ENCODE measurements at places on chromosomes 3 and 15.
A peak's percentile ranks its signal among the peaks of the same experiment; 100 is the strongest.

DNA sequence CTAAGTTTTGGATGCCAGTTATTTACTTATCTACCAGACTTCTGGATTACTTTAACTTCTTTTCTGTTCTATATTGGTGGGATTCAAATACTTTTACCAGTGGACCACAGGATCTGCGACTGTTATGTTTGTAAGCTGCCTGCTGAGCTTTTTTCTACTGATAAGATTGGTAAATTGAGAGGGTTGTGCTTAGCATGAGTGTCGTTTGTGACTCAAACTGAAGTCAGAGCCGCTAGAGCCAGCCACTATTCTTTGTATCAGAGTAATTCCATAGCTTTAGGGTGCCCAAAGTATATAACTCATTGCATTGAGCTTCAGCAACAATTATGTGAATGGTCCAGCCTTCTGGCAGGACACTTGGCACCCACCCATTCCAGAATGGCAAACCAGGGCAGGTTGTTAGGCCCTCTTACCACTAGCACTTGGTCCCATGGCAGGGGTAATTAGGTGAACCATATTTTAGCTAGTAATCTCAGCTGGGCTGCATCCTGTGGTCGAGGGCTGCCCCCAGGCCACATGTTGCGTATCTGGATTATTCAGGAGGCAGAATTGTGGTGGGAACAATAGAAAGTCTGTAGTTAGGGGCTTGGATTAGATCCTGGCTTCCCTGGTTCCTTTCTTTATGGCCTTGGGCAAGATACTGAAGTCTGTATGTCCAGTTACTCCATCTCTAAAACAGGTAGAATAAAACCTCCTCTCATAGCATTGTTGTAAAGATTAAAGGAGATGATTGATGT lies 6.0 kb downstream of the PLCL2 start:
- DNase-seq: no peak

GRCh38 chr3:37996785-37997301 lies 6.3 kb downstream of the VILL start:
- DNase-seq: peak; percentile 85

DNA sequence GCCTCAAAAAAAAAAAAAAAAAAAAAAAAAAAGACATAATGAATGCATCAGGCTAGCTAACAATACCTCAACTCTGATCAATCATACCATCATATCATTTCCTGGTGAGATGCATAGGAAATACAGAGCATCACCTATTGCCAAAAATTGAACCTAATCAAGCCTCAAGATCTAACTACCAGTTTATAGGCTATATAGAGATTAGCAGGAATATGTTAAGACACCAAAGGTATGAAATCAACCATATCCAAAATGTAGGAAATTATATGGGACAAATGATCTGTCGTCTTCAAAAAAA lies 387 bp upstream of the VPS33B start:
- DNase-seq: no peak

DNA sequence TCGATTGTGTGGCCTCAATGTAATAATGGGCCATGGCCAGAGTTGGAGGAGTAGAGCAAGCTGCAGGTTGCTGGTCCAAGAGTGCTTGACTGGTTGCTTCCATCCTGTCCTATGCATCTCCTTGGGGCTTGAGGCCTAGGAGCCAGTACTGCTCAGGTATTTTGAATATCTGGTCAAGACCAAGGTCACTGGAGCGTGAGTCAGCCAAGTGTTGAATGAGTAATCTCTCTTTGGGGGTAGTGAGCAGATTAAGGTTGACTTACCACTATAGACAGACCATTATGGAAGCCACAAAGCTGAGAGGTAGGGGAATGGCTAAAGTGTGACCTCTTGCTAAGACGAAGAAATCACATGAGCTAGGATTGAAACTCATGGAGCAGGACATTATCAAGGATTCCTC lies 9.4 kb upstream of the PARP6 start:
- DNase-seq: no peak

DNA sequence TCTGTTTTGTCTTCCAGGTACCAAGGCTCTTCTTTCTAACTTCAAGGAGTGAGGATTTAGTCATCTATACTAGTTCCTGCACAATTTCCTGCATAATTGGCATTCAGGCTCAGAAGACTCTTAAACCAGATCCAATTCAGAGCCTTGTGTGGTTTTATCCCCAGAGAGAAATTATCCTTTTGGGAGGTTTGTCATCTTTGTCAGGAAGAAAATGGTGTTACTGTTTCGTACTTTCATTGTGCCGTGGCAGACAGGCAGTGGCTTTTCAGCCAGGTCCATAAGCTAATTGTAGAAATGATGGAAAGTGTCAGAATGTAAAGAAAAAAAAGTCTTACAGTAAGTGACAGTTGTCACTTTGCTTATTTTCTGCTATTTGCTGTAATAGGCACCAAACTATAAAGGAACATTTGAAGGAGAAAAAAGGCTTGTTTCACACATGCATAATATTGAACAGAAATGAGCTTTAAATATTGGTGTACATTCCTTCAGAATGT lies 82.8 kb downstream of the CADM2 start:
- DNase-seq: no peak

- DNase-seq: no peak
These were observed 270.0 kb downstream of the NAALADL2 start for GRCh38 chr3:175129126-175129525.

GRCh38 chr3:156745766-156746165 lies 71.4 kb downstream of the TIPARP start:
- no peak for DNase-seq

GRCh38 chr3:158106766-158107471 lies 699 bp upstream of the SHOX2 start:
- DNase-seq: peak; percentile 16

DNA sequence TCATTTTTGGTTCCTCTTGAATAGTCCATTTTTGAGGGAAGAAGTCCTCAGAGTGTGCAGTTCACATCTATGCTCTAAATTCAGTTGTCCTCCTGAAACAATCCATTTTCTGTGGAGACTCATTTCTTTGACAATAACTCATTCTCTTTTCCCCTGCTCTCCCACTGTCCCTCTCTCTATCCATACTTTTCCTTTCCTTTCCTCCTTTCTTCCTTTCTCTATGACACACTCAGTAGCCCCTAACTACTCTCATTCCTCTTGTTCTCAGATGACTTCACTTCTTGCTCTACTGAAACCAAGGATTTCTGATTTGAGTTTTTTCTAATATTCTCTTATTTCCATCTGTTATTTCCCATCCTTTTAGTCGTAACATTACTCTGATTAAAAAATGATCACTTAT lies 16.7 kb upstream of the MEIS2 start:
- no peak for DNase-seq

Measured in stimulated activated naive CD8-positive, alpha-beta T cell treated with anti-CD3 and anti-CD28 coated beads, Interleukin-15, amount 100 ng/mL, for 72 hours (primary cell).